WTC11 (cell line): ENCODE measurements at places on chromosomes 7 and 10. TPM values are rescaled to one million over a fixed set of nuclear protein-coding genes. Genes with fewer than 3 reads are reported as not detected.

DNA sequence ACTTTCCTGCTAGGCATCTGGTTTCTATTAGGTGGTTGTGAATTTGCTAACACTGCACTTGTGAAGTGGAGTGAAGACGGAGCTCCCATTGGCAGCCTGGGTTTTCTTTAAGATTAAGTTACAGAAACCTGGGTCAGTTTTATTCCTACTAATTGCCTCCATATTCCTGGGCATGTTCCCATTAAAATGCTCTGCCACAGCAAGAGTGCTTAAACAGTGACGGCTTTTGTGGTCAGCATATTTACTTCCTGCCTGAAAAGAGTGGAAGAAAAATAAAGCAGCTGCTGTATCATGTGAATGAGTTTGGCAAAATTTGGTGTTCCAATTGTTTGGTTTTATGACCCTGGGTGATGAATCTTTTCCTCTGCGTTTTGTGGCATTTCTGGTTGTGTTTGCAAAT, 96.9 kb upstream of the PLXDC2 start:
- H3K36me3 ChIP-seq, result no peaks in the 10 kb centered on the region
- DNase-seq, result no peak
- H3K4me3 ChIP-seq, result no peak overlapping the region
- H3K27me3 ChIP-seq, result no peaks in the 10 kb centered on the region

TMEM229A gene
- total RNA-seq, result 0.27 to 0.74 TPM (median 0.41 TPM) in 3 replicates

GRCh38 chr7:101812595-101812994, 4.8 kb upstream of the CUX1 start:
- H3K27me3 ChIP-seq, result peaks cover 9% of the 10 kb centered on the region
- H3K4me1 ChIP-seq, result peaks cover 12% of the 10 kb centered on the region
- H3K36me3 ChIP-seq, result no peaks in the 10 kb centered on the region
- H3K27ac ChIP-seq, result no peak overlapping the region
- DNase-seq, result no peak

GRCh38 chr10:16186564-16186963, 250.2 kb upstream of the PTER start:
- no peak for DNase-seq
- no peak overlapping the region for H3K4me3 ChIP-seq
- peaks cover 4% of the 10 kb centered on the region for H3K27me3 ChIP-seq
- peaks cover 22% of the 10 kb centered on the region for H3K36me3 ChIP-seq

DNA sequence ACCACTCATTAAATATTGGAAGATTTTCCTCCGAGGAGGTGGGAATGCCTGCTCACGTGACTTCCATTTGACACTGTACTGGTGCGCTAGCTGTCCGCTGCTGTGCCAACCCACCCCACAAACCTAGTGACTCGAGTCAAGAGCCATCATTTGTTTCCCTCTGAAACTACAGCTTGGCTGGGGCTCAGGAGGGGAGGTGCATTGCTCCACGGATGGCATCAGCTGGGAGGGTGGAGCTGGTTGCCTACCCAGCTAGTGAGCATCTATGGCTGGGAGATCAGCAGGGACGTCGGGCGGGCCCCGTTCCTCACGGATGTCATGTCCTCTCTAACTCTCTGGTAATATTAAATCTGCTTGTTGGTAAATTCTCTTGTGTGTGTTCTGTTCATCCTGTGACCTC, 9.5 kb upstream of the FOXL3 start:
- H3K36me3 ChIP-seq, result peaks cover 10% of the 10 kb centered on the region
- peaks cover 6% of the 10 kb centered on the region; the same call in 1 of the 2 replicates for H3K27me3 ChIP-seq
- H3K27ac ChIP-seq, result no peak overlapping the region
- no peaks in the 10 kb centered on the region for H3K4me1 ChIP-seq
- DNase-seq, result no peak

- no peak overlapping the region for H3K27ac ChIP-seq
- H3K4me3 ChIP-seq, result no peak overlapping the region
- peaks cover 7% of the 10 kb centered on the region; the same call in 1 of the 2 replicates for H3K36me3 ChIP-seq
- DNase-seq, result no peak
Observed at GRCh38 chr7:105599551-105599950, 18.3 kb upstream of the EFCAB10 start.

- no peak for DNase-seq
- H3K27me3 ChIP-seq, result no peaks in the 10 kb centered on the region; the same call in 1 of the 2 replicates
- no peaks in the 10 kb centered on the region for H3K36me3 ChIP-seq
- no peak overlapping the region for H3K27ac ChIP-seq
Observed at GRCh38 chr7:5614600-5614999, 166.9 kb downstream of the RNF216 start.

DNA sequence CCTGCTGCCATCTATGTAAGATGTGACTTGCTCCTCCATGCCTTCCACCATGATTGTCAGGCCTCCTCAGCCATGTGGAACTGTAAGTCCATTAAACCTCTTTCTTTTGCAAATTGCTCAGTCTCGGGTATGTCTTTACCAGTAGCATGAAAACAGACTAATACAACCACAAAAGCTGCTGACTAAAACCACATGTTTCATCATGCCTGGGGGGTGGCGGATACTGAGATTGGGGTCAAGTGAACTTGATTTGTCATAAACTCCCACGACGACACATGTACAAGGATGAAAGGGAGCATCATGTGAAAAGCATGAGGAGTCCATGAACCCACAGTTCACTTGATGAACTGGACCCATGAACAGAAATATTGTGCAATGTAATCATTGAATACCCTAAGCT, 134.9 kb upstream of the ANK3 start:
- H3K27me3 ChIP-seq, result no peaks in the 10 kb centered on the region
- peaks cover 16% of the 10 kb centered on the region for H3K36me3 ChIP-seq
- H3K4me3 ChIP-seq, result no peak overlapping the region
- no peak overlapping the region for H3K27ac ChIP-seq
- peaks cover 36% of the 10 kb centered on the region for H3K4me1 ChIP-seq

IL2RA gene
- 0.31 to 0.41 TPM (median 0.32 TPM) in 3 replicates for total RNA-seq

SAP25 gene
- total RNA-seq, result 9.3 to 11.7 TPM (median 9.7 TPM) in 3 replicates

GRCh38 chr10:4008676-4009382, 223.8 kb upstream of the KLF6 start:
- no peak overlapping the region for H3K27ac ChIP-seq
- no peak for DNase-seq
- H3K36me3 ChIP-seq, result 0 out of 2 replicates have a peak, but pooled peaks cover 3% of the 10 kb centered on the region
